Gastrocnemius medialis (tissue), 4 donors: ENCODE measurements at places on chromosomes 2 and 18.

- H3K4me1 ChIP-seq = no peaks in the 10 kb centered on the region
- no peak for DNase-seq
- peaks cover 5% of the 10 kb centered on the region for H3K36me3 ChIP-seq
- no peaks in the 10 kb centered on the region for H3K27me3 ChIP-seq
Observed at GRCh38 chr18:13043066-13043465, 51.9 kb downstream of the CEP192 start.

DNA sequence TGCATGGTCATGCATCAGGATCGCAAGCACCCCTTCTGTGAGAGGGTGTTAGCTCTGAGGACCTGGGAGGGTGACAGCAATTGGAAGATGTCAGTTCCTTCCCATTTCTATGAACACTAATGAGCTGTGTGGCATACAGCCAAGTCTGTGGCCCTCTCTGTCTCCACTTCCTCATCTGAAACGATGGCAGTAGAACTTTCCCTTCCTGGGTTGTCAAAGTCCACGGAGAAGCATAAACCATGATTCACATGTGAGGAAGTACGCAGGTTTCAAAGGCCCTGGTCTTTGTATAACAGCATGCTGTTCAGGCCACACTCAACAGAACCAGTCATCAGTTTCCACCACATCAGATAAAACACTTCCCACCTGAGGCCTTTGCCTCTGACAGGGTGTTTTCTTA, 167.4 kb upstream of the RAB6C start:
- no peak overlapping the region for H3K4me3 ChIP-seq
- peak; percentile 46 for DNase-seq
- no peaks in the 10 kb centered on the region for H3K4me1 ChIP-seq
- no peak overlapping the region for H3K27ac ChIP-seq
- H3K27me3 ChIP-seq = no peaks in the 10 kb centered on the region

GRCh38 chr2:143128681-143129580, at the start of gene ARHGAP15:
ARHGAP15 (plus strand) TSS chr2:143129419.
- H3K4me1 ChIP-seq = no peaks in the 10 kb centered on the region
- no peaks in the 10 kb centered on the region for H3K36me3 ChIP-seq
- no peaks in the 10 kb centered on the region for H3K27me3 ChIP-seq
- no peak within 1 kb of the TSS for H3K27ac ChIP-seq
- H3K4me3 ChIP-seq = no peak within 1 kb of the TSS
- peak; percentile 20 for DNase-seq

DNA sequence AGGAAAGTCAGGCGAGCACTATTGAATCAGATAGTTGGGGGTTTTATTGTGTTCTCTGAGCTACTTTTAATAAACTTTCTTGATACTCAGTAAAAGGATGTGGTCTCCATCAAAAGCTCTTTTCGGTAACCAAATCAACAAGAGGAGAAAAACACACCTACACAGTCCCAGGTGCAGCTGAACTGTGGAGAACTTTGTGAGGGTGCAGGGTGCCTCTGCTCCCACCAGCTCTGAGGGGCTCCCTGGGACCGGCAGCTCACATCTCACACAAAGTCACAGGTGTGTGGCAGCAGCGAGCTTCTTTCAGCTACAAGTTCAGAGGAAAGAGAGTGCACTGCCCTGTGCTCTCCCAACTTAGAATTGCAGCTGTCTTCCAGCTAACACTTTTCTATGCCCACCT, 650.4 kb downstream of the RNF144A start:
- H3K4me1 ChIP-seq = no peaks in the 10 kb centered on the region
- H3K4me3 ChIP-seq = no peak overlapping the region
- no peaks in the 10 kb centered on the region for H3K36me3 ChIP-seq

DNA sequence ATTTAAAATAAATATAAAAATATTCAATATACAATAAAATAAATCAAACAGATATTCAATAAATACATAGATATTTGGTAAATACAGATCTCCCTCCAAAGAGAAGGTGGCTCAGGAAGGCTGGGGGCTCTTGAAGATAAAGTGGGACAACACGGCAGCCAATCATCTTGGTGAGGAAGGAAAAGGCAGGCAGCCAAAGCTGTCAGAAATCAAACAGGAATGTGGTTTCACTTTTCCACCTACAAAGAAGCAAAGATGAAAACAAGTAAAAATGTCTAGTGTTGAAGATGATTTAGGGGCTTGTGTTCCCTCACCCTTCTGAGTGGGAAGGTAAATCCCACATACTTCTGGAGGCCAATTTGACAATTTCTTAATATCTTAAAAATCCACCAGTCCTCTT, 85.7 kb downstream of the B3GNT2 start:
- no peak overlapping the region for H3K27ac ChIP-seq
- no peak overlapping the region for H3K4me3 ChIP-seq
- no peaks in the 10 kb centered on the region for H3K27me3 ChIP-seq
- H3K4me1 ChIP-seq = no peaks in the 10 kb centered on the region
- H3K36me3 ChIP-seq = no peaks in the 10 kb centered on the region

DNA sequence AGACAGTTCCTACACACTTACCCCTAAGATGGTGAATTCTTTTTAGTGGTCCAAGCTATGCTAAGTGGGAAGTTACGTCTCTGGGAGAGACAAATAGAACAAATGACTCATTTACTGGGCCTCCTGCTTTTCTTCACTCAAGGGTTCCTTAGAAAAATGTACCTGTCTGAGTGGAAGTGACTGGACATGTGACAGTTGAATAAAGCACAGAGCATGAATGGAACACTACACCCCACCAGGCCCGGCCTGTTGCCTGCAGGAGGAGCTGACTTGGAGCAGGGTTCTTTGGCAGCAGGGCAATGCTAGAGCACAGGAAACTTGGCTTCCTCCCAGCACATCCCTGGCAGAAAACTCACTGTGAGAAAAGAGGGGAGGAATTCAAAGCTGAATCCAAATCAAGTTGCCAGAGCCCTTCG, 451.0 kb upstream of the SETBP1 start:
- peak; percentile 16 for DNase-seq
- H3K27me3 ChIP-seq = no peaks in the 10 kb centered on the region
- H3K4me3 ChIP-seq = no peak overlapping the region
- no peaks in the 10 kb centered on the region for H3K36me3 ChIP-seq

DNA sequence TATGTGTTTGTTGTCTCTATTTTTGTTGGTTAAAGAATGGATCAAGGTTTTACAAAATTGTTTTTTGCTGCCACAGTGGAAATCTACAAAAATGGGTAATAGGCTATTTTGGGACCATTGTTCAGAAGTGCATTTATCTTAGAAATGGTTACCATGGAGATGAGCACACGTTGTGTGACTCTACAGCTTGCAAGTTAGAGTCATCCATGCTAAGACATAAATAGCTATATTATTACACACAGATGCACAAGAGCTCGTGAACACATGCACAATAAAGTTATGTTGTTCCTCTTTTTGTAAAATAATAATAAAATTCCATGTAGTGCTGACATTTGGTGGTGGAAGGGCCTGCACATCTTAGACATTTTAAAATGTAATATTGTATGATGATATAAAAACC, 15.5 kb upstream of the DUSP19 start:
- no peaks in the 10 kb centered on the region for H3K4me1 ChIP-seq
- H3K27ac ChIP-seq = no peak overlapping the region
- DNase-seq = no peak
- H3K27me3 ChIP-seq = no peaks in the 10 kb centered on the region
